Adrenal gland (tissue), 19 donors: ENCODE measurements at places on chromosomes 5 and 9. TPM values are rescaled to one million over a fixed set of nuclear protein-coding genes. Genes with fewer than 3 reads are reported as not detected.

The GFI1B gene
- polyA plus RNA-seq, result 0.03 TPM

The FOXD4 gene
- 1.4 TPM for polyA plus RNA-seq

The DBH gene
- 211 TPM for polyA plus RNA-seq

The ERP44 gene
- polyA plus RNA-seq, result 14.2 TPM

The OMD gene
- 12.3 TPM for polyA plus RNA-seq

The TXNDC8 gene
- not detected for polyA plus RNA-seq

The SLC25A2 gene
- 0.72 TPM for polyA plus RNA-seq

The DND1 gene
- 0.18 TPM for polyA plus RNA-seq

The CCL21 gene
- 32.3 TPM for polyA plus RNA-seq

The ENHO gene
- 0.88 TPM for polyA plus RNA-seq

The RNF208 gene
- polyA plus RNA-seq, result 36.5 TPM

The IFNA2 gene
- polyA plus RNA-seq, result not detected

The GPR151 gene
- not detected for polyA plus RNA-seq

The ZNF300 gene
- 3.3 TPM for polyA plus RNA-seq

The LEAP2 gene
- 1.8 TPM for polyA plus RNA-seq

The CTSV gene
- polyA plus RNA-seq, result 0.55 TPM

The STKLD1 gene
- polyA plus RNA-seq, result 2.4 TPM

The RLN2 gene
- not detected for polyA plus RNA-seq

The SLC4A9 gene
- not detected for polyA plus RNA-seq

The PCDHA1 gene
- 0.05 TPM for polyA plus RNA-seq

The HIGD2A gene
- polyA plus RNA-seq, result 492 TPM

The AGXT2 gene
- polyA plus RNA-seq, result not detected

The SNCAIP gene
- polyA plus RNA-seq, result 1.5 TPM

The PTGDS gene
- 23.8 TPM for polyA plus RNA-seq

The FAM221B gene
- polyA plus RNA-seq, result 0.16 TPM

The PALM2AKAP2 gene
- 5.8 TPM for polyA plus RNA-seq

The CXCL14 gene
- polyA plus RNA-seq, result 7.6 TPM

The PCDHGA3 gene
- polyA plus RNA-seq, result 1.5 TPM

The INSYN2B gene
- polyA plus RNA-seq, result 0.26 TPM

The SLIT3 gene
- polyA plus RNA-seq, result 10.6 TPM

The FST gene
- polyA plus RNA-seq, result 8.9 TPM

The SOX30 gene
- polyA plus RNA-seq, result not detected

The CDH12 gene
- 0.80 TPM for polyA plus RNA-seq

The CSF1R gene
- 20.0 TPM for polyA plus RNA-seq

The EQTN gene
- not detected for polyA plus RNA-seq

The GOLM1 gene
- polyA plus RNA-seq, result 190 TPM

The CCDC183 gene
- polyA plus RNA-seq, result 2.4 TPM

The DMRT3 gene
- polyA plus RNA-seq, result 0.07 TPM

The HACD4 gene
- 2.1 TPM for polyA plus RNA-seq

The PLPP7 gene
- 13.2 TPM for polyA plus RNA-seq

The SLC45A2 gene
- 0.16 TPM for polyA plus RNA-seq

The BAAT gene
- 0.27 TPM for polyA plus RNA-seq

The PCDHB11 gene
- polyA plus RNA-seq, result 0.81 TPM

The PCDHA8 gene
- 0.16 TPM for polyA plus RNA-seq

The MARVELD2 gene
- polyA plus RNA-seq, result 0.17 TPM

The TMEFF1 gene
- polyA plus RNA-seq, result not detected

The OR1J2 gene
- polyA plus RNA-seq, result not detected

The PCDHB5 gene
- 4.5 TPM for polyA plus RNA-seq

The SPINK4 gene
- 1.8 TPM for polyA plus RNA-seq

The UBE2QL1 gene
- 0.80 TPM for polyA plus RNA-seq

The ENTPD2 gene
- 1.7 TPM for polyA plus RNA-seq
